Activated naive CD8-positive, alpha-beta T cell treated with anti-CD3 and anti-CD28 coated beads for 36 hours (primary cell): ENCODE measurements at places on chromosomes 4 and X. TPM values are rescaled to one million over a fixed set of nuclear protein-coding genes. Genes with fewer than 3 reads are reported as not detected.

- H3K27ac ChIP-seq: no peak overlapping the region
- H3K4me1 ChIP-seq: no peaks in the 10 kb centered on the region
- DNase-seq: no peak
- no peak overlapping the region for H3K4me3 ChIP-seq
- H3K36me3 ChIP-seq: no peaks in the 10 kb centered on the region
Observed at GRCh38 chr4:165464813-165465381, 86.1 kb downstream of the CPE start.

Gene EDNRA
- total RNA-seq: not detected

GRCh38 chrX:71320126-71320525, 18.6 kb downstream of the ITGB1BP2 start:
- no peak for DNase-seq
- H3K27ac ChIP-seq: no peak overlapping the region
- H3K36me3 ChIP-seq: peaks cover 10% of the 10 kb centered on the region
- H3K4me3 ChIP-seq: no peak overlapping the region

- DNase-seq: no peak
- H3K36me3 ChIP-seq: peaks cover 32% of the 10 kb centered on the region
- H3K4me1 ChIP-seq: peaks cover 73% of the 10 kb centered on the region
- no peak overlapping the region for H3K4me3 ChIP-seq
Observed at GRCh38 chr4:153534792-153535629, 68.9 kb downstream of the TMEM131L start.

DNA sequence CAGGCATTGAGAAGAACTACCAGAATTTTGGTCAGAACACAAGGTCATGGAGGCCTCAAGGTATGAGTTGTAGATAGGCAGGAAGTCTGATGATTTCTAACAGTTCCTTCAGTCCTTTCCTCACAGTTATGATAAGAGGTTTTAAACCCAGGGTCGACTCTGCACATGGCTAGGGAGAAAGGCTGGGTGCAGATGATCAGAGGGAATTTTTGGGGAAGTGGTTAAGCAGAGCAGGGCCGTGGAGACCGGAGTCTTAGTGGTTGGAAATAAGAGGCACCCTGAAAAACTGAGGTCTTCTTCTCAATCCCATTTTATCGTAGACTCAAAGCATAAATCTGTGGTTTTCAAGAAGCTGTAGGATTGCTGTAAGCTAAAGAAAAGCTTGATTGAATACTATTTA, 118.5 kb upstream of the ANK2 start:
- no peak overlapping the region for H3K27ac ChIP-seq
- H3K27me3 ChIP-seq: peaks cover 15% of the 10 kb centered on the region
- H3K36me3 ChIP-seq: no peaks in the 10 kb centered on the region

Gene ETNPPL
- not detected for total RNA-seq

Gene LIAS
- total RNA-seq: 46.3 TPM

- DNase-seq: no peak
- H3K36me3 ChIP-seq: no peaks in the 10 kb centered on the region
- H3K27ac ChIP-seq: no peak overlapping the region
- H3K4me3 ChIP-seq: no peak overlapping the region
- no peaks in the 10 kb centered on the region for H3K4me1 ChIP-seq
Observed at GRCh38 chr4:163808011-163808410, 313.5 kb downstream of the TMA16 start.

DNA sequence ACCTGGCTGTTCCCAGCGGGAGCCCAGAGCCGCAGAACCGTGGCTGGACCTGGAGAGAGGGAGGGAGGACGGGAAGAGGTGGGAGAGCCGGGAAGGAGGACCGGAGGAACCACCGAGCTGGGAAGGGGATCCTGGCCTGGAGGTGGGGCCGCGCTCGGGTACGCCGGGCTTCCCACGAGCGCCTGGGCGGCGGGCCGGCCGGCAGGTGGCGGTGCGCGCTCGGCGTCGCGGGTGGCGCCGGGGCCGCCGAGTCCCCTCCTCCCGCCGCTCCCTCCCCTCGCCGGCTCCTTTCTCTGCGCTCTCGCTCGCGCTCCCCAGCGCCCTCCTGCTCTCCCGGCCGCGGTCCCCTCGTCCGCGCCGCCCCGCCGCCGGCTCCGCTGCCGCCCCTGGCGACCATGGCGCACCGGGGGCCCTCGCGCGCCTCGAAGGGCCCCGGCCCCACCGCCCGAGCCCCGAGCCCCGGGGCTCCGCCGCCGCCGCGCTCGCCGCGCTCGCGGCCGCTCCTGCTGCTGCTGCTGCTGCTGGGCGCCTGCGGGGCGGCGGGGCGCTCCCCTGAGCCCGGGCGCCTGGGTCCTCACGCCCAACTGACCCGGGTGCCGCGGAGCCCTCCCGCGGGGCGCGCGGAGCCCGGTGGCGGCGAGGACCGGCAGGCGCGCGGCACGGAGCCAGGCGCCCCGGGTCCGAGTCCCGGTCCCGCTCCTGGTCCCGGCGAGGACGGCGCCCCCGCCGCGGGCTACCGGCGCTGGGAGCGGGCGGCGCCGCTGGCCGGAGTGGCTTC, at the start of gene SORCS2:
SORCS2 (plus strand) TSS at position 287 of the 778 bp plus-strand sequence.
- no peaks in the 10 kb centered on the region for H3K4me1 ChIP-seq
- H3K4me3 ChIP-seq: peak within 1 kb of the TSS; percentile 57
- peak; percentile 69 for DNase-seq
- H3K27ac ChIP-seq: no peak within 1 kb of the TSS

DNA sequence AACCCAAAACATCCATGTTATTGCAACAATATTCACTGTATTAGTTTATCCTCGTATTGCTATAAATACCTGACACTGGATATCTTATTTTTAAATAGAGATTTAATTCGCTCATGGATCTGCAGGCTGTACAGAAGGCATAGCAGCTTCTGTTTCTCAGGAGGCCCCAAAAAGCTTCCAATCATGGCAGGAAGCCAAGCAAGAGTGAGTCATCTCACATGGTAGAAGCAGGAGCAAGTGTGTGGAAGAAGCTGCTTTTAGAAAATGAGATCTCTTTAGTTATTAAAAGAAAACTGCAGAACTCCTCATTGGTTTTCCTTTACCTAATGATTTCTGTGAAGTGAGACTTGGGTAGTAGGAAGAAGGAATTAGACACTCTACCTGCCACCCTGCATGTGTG, 16.4 kb downstream of the ZNF732 start:
- H3K4me3 ChIP-seq: no peak overlapping the region
- no peaks in the 10 kb centered on the region for H3K36me3 ChIP-seq
- H3K27me3 ChIP-seq: no peaks in the 10 kb centered on the region
- H3K27ac ChIP-seq: no peak overlapping the region
- no peak for DNase-seq

- H3K27me3 ChIP-seq: peaks cover 15% of the 10 kb centered on the region
- no peak overlapping the region for H3K27ac ChIP-seq
- DNase-seq: no peak
- peaks cover 5% of the 10 kb centered on the region for H3K4me1 ChIP-seq
Observed at GRCh38 chr4:108834835-108835384, 72.1 kb upstream of the ETNPPL start.

DNA sequence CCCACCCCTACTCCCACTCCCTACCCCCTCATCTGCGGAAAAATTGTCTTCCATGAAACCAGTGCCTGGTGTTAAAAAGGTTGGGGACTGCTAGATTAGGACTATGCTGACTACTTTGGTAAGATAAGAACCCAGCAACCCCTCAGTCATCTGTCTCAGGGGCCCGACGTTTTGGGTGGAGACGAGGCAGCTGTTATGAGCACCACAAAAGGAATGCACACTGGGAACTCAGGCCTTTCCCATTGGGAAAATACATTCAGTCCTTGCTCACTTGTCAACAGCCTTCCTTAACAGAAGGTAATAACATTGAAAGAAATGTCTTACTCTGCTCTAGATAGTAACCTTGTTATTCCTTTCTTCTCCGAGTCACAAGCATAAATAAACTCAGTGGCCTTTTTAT, 310.8 kb downstream of the AFF2 start:
- no peak for DNase-seq
- no peak overlapping the region for H3K4me3 ChIP-seq
- H3K4me1 ChIP-seq: no peaks in the 10 kb centered on the region
- H3K27me3 ChIP-seq: no peaks in the 10 kb centered on the region
- no peak overlapping the region for H3K27ac ChIP-seq

Gene INTU
- total RNA-seq: 0.32 TPM

Gene PNMA5
- total RNA-seq: not detected

- H3K27me3 ChIP-seq: peaks cover 9% of the 10 kb centered on the region
- no peak overlapping the region for H3K27ac ChIP-seq
- H3K4me1 ChIP-seq: no peaks in the 10 kb centered on the region
- H3K4me3 ChIP-seq: no peak overlapping the region
- no peak for DNase-seq
Observed at GRCh38 chr4:653831-654502, 20.1 kb downstream of the ATP5ME start.

Gene BEND2
- total RNA-seq: not detected

- H3K4me1 ChIP-seq: no peaks in the 10 kb centered on the region
- H3K27me3 ChIP-seq: no peaks in the 10 kb centered on the region
- no peaks in the 10 kb centered on the region for H3K36me3 ChIP-seq
- no peak overlapping the region for H3K4me3 ChIP-seq
- no peak overlapping the region for H3K27ac ChIP-seq
Observed at GRCh38 chr4:125956276-125956675, 641.5 kb downstream of the FAT4 start.
